ENCODE measurements at places on chromosomes 12 and 14. TPM values are rescaled to one million over a fixed set of nuclear protein-coding genes. Genes with fewer than 3 reads are reported as not detected.

Gene CD163L1
- total RNA-seq: under 0.01 TPM

Gene STAC3
- 0.63 TPM for total RNA-seq

Gene GDF3
- total RNA-seq: not detected

Gene TXNRD1
- total RNA-seq: 472 TPM

Gene C14orf39
- not detected for total RNA-seq

Gene AICDA
- total RNA-seq: not detected

Gene SLC17A8
- 0.16 TPM for total RNA-seq

Gene PCNX4
- 47.6 TPM for total RNA-seq

Gene BDKRB2
- total RNA-seq: 80.9 TPM

Gene FLVCR2
- 0.60 TPM for total RNA-seq

Gene MYL2
- not detected for total RNA-seq

Gene PAPLN
- 4.6 TPM for total RNA-seq

Gene GALNT9
- 0.95 TPM for total RNA-seq

Gene PDZRN4
- total RNA-seq: not detected

Gene CHGA
- total RNA-seq: not detected

Gene HNF1A
- total RNA-seq: not detected

Gene HOXC11
- not detected for total RNA-seq
